ENCODE measurements at places on chromosomes 4 and X.

DNA sequence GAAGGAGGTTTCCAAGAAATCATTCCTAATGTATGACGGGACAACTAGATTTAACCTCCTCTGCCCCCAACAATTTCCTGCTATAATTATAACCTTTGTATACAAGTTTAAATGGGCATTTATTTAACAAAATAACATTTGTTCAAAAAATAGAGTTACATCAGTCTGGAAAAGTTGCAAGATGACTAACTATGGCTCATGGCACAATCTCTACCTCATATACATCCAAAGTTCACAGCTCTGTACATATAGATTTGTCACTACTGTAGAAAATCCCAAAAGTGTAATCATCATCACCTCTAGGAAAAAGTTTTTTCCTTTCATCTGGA is 3.8 kb upstream of the RPS6KA3 start:
- no peak overlapping the region for H3K4me3 ChIP-seq
- 0 out of 2 replicates have a peak, but pooled peaks cover 3% of the 10 kb centered on the region for H3K4me1 ChIP-seq
- no peak overlapping the region for H3K27ac ChIP-seq

GRCh38 chr4:14607578-14607977 is 394.7 kb upstream of the CPEB2 start:
- H3K4me3 ChIP-seq: no peak overlapping the region

- no peaks in the 10 kb centered on the region for H3K27me3 ChIP-seq
- H3K4me1 ChIP-seq: no peaks in the 10 kb centered on the region
- no peak overlapping the region for H3K4me3 ChIP-seq
- H3K27ac ChIP-seq: no peak overlapping the region
Measured at GRCh38 chr4:3091464-3091863, 17.0 kb downstream of the HTT start.

DNA sequence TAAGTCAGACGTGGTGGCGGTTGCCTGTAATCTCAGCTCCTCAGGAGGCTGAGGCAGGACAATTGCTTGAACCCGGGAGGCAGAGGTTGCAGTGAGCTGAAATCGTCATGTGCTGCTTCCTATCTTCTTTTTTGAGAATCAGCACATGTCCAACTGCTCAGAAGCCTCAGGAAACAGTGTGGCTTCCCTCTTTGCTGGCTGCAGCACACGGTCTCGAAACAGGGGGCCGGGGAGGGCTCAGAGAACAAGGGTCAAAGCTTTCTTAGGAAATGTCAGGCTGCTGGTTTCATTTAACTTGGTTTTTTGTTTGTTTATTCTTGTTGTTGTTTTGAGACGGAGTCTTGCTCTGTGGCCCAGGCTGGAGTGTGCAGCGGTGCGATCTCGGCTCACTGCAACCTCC is 31.3 kb downstream of the CRLF2 start:
- H3K36me3 ChIP-seq: no peaks in the 10 kb centered on the region
- no peaks in the 10 kb centered on the region for H3K27me3 ChIP-seq
- H3K4me3 ChIP-seq: no peak overlapping the region
- no peak overlapping the region for H3K27ac ChIP-seq
- H3K4me1 ChIP-seq: peaks cover 4% of the 10 kb centered on the region

GRCh38 chr4:93216646-93217045 is 611.9 kb upstream of the ATOH1 start:
- DNase-seq: no peak
- no peak overlapping the region for H3K4me3 ChIP-seq
- H3K27me3 ChIP-seq: no peaks in the 10 kb centered on the region
- no peaks in the 10 kb centered on the region for H3K36me3 ChIP-seq

DNA sequence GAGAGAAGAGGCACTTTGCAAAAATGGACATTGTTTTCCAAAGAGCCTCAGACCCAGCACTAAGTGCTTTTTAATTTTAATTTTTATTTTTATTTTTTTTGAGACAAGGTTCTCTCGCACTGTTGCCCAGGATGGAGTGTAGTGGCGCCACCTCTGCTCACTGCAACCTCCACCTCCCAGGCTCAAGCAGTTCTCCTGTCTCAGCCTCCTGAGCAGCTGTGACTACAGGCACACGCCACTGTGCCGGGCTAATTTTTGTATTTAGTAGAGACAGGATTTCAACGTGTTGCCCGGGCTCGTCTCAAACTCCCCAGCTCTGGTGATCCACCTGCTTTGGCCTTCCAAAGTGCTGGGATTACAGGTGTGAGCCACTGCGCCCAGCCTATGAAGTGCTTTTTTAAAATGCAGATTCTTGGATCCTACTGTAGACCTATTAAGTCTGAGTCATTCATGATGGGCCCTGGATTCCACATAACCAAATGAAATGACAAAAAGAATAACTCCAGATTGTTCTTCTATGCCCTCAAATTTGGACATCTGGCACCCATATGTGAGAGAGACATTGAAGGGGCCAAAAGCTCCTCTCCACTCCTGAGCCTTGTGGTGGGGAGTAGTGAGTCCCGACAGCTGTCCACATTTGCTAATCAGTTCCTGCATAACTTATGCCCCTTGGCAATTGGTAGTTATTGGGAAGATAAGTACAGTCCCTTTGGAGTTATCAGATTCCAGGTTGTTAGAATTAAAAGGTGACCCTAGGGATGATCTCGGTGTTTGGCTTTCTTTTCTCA is 3.6 kb downstream of the NOCT start:
- no peaks in the 10 kb centered on the region for H3K27me3 ChIP-seq
- no peak overlapping the region for H3K27ac ChIP-seq
- no peaks in the 10 kb centered on the region for H3K36me3 ChIP-seq
- peaks cover 3% of the 10 kb centered on the region for H3K4me1 ChIP-seq

GRCh38 chrX:35444671-35445355 is 353.3 kb upstream of the MAGEB16 start:
- peak; percentile 5 for DNase-seq
- no peak overlapping the region for H3K27ac ChIP-seq
- H3K4me1 ChIP-seq: no peaks in the 10 kb centered on the region
- H3K27me3 ChIP-seq: no peaks in the 10 kb centered on the region
- H3K36me3 ChIP-seq: no peaks in the 10 kb centered on the region

DNA sequence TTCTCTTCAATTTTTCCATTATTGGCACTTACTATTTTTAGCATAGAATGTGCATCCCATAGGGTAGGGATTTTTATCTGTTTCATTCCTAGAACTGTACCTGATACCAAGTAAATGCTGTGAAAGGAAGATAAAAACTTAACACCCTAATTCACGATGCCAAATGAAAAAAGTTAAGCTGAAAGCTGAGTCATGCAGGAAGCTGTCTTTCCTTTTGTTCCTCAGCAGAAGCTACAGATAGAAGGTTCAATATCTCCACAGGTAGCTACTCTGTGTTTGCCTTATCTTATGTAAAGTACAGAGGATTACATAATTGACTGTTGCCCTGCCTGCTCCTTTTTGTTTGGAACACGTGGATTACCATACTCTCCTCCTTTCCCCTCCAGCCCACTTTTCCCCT is 77.0 kb downstream of the LRP2BP start:
- DNase-seq: no peak
- no peaks in the 10 kb centered on the region for H3K36me3 ChIP-seq
- no peak overlapping the region for H3K27ac ChIP-seq
- no peaks in the 10 kb centered on the region for H3K27me3 ChIP-seq
- H3K4me3 ChIP-seq: no peak overlapping the region
- H3K4me1 ChIP-seq: no peaks in the 10 kb centered on the region

Measured in iPS DF 6.9 (cell line).